ENCODE measurements at places on chromosomes 13 and 19.

DNA sequence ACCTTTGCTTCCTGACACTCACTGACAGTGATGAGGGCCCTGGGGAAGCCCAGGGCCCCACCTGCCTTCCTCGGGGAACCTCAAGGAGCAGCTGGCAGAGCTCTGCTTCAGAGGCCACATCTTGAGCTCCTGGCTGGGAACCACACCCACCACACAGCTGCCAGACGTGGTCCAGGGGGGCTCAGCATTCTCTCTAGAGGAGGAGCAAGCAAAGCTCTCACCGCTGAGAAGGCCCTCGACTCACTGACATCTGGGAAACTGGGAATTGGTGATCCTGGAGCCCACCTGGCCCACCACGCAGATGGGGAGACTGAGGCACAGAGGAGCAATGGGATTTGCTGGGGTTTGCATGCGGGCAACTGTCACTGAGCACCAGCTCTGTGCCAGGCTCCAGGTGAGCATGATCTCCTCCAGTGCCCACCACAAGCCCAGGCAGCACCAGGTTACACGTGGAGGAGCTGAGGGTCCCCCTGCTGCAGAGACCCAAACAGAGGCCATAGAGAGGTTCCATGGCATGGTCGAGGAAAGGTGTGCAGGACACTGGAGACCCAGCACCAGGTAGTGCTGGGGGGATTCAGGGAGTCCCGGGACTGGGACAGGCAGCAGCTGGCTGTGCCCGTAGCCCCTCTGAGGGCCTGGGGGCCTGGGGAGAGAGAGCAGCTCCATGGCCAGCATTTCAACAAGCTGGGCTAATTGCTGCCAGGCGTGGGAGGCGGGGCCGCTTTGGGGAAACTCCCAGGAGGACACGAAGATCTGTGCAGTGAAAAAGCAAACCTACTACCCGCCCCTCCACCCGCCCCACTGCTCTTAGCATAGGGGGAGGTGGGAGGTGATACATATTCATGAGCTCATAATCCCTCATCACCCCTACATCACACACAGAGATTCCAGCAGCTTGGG lies 33.4 kb downstream of the PEPD start:
- DNase-seq: no peak

GRCh38 chr13:29294821-29295220 lies 300.7 kb downstream of the SLC7A1 start:
- no peak for DNase-seq

GRCh38 chr19:29971648-29972047 lies 29.6 kb downstream of the URI1 start:
- DNase-seq: no peak

GRCh38 chr13:65865206-65865605 lies 1364.9 kb downstream of the PCDH9 start:
- DNase-seq: no peak

DNA sequence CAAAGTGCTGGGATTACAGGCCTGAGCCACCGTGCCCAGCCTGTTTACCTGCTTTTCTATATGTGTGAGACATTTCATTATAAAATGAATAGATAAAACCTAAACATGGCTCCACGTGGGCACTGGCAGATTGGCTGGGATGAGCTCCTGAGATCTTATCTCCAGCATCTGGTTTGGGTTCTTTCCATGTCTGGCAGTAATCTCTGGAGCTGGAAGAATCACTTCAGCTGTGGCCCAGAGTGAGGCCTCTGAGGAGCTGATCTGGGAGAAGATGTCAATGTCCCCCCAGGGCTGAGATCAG lies 5.5 kb upstream of the SULT2A1 start:
- DNase-seq: no peak

- DNase-seq: no peak
Observed at GRCh38 chr13:33135097-33135496, 118.9 kb downstream of the KL start.

DNA sequence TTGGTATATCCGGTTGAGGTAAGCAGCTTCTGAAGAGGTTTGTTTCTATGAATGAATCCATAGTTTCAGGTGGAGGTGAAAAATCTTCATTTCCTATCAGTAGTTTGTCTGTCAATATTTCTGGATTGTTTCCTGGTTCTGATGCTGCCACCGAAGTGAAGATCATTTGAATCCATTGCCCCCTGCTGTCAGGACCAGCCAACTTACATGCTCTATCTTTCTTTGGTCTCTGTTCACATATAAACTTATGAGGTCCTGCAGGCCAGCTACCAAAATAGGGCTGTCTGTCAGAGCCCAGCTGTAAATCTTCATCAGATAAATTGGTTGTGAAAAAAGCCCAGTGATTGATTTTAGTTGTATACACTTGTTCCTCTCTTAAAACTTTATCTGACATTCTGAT lies 15.2 kb upstream of the N4BP2L1 start:
- no peak for DNase-seq

GRCh38 chr13:43258771-43259170 lies 235.4 kb downstream of the DNAJC15 start:
- DNase-seq: no peak

Measured in stimulated activated CD8-positive, alpha-beta memory T cell treated with anti-CD3 and anti-CD28 coated beads, Interleukin-4, amount 100 ng/mL, for 1 hour (primary cell).